ENCODE measurements at places on chromosomes 1 and 21.

GRCh38 chr1:168833362-168833761, 104.4 kb upstream of the DPT start:
- DNase-seq: no peak

DNA sequence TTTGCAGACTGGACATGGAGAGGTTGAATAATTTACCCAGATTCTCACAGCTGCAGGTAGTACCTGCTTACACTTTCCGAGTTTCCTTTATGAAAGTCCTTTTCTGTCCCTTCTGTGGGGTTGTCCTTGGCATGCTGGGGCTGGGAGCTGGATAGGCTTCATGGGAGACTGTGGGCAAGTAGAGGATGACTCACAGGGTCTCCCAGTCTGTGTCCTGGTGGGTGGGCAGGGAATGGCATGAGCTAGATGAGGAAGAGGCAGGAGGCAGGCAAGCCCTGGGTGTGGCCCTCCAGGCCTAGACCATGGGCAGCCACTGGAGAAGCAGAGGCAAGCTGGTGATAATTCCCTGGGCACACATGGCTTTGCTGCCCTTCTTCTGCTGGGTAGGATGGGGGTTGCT, 80.6 kb downstream of the NAV1 start:
- no peak for DNase-seq

GRCh38 chr1:2970311-2971071, 50.8 kb upstream of the ACTRT2 start:
- no peak for DNase-seq

DNA sequence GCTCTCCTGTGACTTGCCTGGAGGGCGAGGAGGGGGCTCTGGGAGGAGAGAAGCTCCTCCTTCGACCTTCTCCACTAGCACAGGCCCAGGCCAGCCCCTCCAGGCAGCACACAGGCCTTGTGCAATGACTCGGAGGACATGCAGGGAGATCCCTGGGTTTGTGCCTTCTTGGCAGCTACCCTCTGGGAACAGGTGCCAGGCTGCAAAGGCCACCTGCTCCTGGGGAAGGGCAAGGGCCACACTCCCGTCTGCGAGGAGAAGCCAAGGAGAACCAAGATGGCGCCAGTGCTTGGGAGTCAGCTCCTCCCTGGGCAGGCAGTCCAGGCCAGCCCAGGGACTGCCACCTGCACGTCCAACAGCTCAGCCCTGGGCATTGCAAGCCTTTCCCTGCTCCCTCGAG, 15.3 kb downstream of the CASZ1 start:
- no peak for DNase-seq

DNA sequence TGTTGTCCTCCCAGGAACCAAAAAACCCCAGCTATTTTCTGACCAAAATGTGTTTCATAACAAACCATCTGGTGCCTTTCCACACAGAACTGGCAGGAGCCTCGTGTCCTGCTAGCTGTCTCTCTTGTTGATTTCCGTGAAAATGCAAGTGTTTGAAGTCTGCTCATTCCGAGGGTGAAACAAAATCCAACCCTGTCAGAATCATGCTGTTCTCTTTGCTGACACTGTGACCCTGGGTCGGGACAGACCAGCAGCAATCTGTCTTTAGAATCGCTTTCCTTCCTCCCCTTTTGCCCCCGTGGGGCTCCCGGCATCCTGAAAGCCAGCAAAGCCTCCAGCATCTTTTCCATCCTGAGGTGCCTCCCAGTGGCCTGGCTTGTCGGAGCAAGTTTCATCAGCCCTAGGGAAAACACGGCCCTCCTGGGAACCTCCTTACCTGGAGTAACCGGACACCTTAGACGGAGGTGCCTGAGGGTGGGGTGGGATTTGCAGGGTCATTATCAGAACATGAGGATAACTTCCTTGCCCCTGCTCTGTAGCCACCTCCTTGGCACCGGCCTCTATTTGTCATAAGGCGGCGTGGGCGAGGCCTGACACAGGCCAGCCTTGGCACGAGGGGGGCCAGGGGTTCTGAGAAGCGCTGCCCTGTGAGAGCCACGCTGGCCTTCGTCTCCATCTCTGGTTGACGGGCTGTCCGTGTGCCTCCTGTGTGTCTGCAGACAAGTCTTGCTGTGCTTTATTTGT, 24.9 kb downstream of the LDLRAP1 start:
- peak; percentile 74 for DNase-seq

GRCh38 chr1:239735111-239735510, 348.7 kb downstream of the CHRM3 start:
- no peak for DNase-seq

GRCh38 chr1:35298464-35298863, 30.0 kb downstream of the ZMYM4 start:
- peak; percentile 63 for DNase-seq

DNA sequence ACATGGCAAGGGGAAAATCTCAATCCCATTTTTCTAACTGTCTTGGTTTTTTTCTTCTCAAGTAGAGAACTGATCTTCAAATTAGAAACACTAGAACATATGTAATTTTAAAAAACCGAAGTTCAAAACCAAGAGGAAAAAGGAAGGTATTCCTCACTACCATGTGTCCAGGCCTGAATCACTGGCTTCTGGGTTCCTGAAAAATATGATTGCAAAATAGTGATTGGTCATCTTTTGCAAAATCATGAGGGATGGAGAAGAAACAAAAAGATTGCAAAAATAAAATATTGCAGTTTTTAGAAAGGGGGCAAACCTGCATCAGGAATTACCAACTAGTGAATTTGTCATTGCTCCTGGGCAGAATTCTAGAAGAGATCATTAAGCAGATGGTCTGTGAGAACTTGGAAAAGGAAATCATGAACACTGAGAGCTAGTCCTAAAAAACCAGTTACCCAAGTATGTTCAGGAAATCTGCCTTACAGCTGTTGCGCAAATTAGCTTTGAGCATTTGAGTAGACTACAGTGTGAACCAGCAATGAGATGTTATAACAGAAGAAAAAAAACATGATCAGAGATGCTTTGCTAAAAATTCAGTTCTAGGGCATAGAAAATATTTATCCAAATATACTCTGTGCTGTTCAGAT, 49.4 kb downstream of the SPATA46 start:
- no peak for DNase-seq

DNA sequence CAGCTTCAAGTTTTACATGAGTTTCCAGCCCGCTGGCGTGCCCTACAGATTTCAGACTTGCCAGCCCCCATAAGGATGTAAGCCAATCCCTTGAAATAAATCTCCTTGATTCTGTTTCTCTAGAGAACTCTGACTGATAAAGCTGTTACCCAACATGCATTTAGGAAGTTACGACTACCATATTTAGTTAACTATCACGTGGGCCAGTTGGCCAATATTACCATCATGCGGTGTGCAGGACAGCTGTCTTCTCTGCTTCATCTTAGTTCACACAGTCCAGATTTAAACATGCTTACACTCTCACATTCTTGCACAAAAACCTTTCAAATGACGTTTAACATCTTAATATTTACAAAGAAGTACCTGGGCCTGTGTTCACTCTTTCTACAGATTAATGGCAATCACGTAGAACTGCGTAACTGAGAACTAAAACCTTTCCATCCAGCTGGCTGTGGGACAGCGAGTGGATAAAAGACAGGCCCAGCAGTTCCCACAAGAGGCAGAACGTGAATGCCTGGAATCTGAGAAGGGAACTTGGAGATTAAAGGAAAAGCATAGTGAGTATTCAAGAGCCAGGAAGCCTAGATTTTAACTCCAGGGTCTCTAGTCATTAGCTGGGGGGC, 20.8 kb downstream of the FAM177B start:
- peak; percentile 68 for DNase-seq
